Astrocyte of the spinal cord (primary cell): ENCODE measurements at places on chromosomes 6 and 20.

DNA sequence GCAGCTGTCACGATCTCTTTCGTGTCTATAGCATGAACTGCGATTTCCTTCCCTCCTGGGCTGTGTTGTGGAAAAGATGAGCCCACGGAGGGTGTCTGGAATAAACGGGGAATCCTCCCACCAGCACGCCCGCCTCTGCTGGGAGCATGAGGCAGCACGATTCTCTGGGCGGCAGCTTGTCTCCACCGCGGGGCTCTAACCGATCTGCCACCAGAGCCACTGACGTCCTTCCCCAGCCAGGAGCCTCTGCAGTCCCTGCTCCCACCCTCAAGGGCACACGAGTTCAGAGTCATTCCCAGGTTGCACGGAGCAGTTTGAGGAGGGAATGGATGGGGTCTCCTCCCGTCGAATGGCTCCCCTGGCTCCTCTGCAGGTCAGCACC lies 197.6 kb downstream of the DLL1 start:
- no peak for DNase-seq

DNA sequence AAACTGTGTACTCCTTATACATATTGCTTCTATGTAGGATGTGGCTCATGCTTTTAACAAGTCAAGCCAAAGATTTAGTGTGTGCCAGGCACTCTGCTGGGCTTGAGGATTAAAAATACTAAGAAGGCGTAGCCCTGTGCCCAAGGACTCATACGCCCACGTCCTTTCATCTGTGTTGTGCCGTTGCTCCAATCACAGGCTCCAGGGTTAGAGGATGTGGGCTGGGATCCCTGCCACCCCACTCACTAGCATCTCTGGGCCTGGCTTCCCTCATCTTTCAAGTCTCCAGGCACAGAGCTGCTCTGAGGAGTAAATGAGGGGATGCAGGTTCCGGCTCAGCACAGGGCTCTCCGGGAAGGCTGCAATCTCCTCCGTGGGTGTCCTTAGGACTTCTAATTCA lies 214.2 kb downstream of the SYNDIG1 start:
- DNase-seq = no peak

GRCh38 chr20:62159839-62160238 lies 16.3 kb downstream of the SS18L1 start:
- DNase-seq = peak; percentile 9

GRCh38 chr6:90859612-90860011 lies 272.7 kb upstream of the MAP3K7 start:
- no peak for DNase-seq

DNA sequence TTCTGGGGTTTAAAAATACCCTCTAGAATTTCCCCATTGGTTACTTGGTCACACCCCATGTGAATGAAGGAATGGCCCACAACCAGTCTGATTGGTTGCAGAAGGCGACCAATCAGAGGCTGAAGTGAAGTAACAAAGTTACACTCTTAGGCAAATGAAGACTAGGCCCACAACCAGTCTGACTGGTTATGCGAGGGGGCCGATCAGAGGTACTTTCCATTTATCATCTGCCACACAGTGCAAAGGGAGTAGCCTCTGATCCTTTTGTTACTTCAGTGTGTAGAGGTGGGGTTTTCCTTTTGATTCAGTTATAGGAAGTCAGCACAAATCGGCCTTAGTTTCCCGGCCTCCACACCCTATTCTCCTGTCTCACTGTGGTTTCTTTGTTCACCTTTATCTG lies 61.2 kb upstream of the SGK1 start:
- DNase-seq = no peak

DNA sequence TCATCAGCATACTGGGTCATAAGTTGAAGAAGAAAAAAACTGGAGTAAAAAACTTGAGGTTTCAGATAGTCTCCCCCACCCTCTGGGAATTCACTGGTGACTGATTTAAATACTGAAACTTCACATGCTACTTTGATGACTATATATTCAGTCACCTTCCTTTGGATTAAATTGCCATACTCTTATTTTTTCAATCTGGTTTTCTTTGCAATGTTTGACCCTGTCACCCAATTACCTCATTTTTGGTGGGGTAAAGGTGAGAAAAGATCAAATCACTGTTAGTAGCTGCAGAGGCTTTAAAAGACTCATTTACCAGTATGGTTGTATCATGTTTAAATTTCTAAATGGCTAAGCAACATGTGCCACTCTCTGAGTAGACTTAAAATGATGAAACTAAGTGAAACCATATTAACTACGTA lies 862.7 kb upstream of the FLRT3 start:
- DNase-seq = no peak

GRCh38 chr6:110198561-110198960 lies 18.3 kb downstream of the CDC40 start:
- no peak for DNase-seq

- DNase-seq = no peak
These were observed 20.7 kb downstream of the C6orf15 start for GRCh38 chr6:31091680-31092079.

DNA sequence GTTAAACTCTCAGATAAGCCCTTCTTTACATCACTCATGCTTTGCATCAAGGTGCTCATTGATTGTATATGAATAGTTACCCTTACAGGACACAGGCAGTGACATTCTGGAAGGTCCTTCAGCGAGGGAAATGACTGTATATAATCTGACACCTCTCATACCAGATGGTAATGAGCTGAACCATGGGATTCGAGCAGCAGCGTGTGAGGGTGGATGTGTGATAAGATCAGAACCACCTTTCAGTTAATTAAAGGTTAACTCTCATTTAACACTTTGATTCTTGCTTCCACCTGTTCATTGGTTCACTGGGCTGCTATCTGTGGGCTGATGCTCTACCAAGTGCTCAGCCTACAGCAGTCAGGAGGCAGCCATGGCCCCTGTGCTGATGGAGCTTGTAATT lies 24.2 kb downstream of the NEDD9 start:
- DNase-seq = no peak

DNA sequence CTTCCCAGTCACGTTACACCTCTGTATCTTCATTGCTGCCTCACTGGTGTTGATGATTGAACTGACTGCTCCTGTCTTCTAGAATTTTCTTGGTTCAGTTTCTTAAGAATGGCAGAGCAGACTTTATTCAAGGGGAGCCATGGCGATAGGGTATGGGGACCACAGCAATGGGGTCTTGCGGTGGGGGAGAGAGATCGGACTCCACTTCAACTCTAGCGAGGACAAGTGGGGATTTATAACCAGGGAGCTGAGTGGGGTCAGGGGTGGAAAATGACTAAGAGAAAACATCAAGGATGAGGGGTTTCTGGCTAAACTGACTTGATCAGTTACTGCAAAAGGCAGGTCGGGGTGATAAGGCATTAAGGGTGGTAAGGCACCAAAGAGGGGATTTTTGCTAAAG lies 156.4 kb downstream of the CD83 start:
- no peak for DNase-seq

DNA sequence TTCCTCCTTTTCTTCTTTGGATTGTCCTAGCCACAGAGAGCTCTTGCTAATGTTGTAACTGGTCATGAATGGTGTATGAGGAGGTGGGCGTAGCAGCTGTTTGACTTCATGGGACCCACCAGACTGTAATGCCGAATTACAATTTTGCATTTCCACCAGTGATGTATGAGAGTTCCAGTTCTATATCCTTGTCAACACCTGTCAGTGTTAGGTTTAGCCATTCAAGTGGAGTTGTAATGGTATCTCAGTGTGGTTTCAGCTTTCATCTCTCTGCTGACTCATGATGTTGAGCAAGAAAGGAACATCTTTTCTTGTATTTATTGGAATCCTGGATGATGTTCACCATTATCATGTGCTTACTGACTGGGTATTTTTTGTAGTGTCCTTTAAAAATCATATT lies 5.1 kb downstream of the IGF2R start:
- peak; percentile 66 for DNase-seq

- DNase-seq = no peak
These were observed 33.9 kb upstream of the TBC1D20 start for GRCh38 chr20:496126-496696.

- no peak for DNase-seq
These were observed 2.5 kb downstream of the PHACTR1 start for GRCh38 chr6:12719017-12719416.

- DNase-seq = no peak
These were observed 45.4 kb downstream of the TULP4 start for GRCh38 chr6:158357570-158358216.

GRCh38 chr6:42349753-42350511 lies 101.8 kb downstream of the TRERF1 start:
- no peak for DNase-seq

DNA sequence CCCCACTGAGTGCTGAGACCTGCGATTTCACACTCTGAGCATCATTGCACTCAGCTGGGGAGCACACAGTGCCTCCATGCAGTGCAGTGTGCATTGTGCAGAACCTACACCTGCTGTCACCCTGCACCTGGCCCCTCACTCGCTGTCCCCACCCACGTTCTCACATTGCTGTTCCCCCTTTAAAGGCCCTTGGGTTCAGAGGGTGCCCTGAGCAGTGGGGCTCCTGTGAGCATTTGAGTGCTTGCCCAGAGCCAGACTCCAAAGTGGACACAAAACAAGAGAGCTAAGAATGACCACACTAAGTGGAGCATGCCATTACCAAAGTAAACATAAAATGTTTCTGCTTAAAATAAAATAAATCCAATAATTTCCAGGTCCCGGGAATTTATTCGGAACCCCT lies 131.0 kb upstream of the CST7 start:
- no peak for DNase-seq

DNA sequence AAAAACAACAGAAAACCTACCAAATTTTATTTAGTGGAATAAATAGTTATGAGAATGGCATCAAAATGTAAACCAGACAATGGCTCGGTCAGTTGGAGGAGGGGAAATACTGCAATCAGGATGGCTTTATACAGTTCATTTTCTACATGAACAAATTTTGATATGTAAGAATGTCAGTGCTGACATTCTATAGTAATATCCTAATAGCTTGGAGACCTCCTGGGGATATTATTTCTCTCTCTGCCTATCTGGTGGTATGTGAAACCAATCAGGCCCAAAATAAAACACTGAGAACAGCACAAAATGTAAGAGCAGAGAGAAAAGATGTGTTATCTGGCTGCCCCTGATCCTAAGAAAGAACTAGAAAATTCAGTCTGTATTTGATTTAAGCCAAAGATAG lies 327.7 kb downstream of the UBE3D start:
- DNase-seq = no peak

DNA sequence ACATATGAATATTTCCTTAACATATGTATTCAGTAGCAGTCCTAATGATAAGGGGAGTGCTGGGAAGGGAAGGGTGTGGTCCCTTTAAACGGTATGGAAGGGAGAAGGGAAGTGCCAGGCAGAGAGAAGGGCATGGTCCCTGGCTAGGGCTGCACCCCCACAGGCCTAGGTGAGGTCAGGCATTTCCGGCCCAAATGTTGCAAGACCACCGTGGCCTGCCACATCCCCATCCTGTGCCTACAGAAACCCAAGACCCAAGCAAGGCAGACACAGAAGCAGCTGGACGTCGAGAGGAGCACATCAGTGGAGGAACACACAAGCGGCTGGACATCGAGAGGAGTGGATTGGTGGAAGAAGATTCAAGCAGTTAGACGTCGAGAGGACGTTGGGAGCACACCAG lies 5.9 kb downstream of the RRAGD start:
- no peak for DNase-seq

GRCh38 chr20:41566896-41567527 lies 51.2 kb downstream of the CHD6 start:
- DNase-seq = no peak

GRCh38 chr6:97697456-97697855 lies 414.4 kb upstream of the MMS22L start:
- peak; percentile 66 for DNase-seq

- no peak for DNase-seq
These were observed 39.4 kb downstream of the TRAF3IP2 start for GRCh38 chr6:111566222-111566734.

DNA sequence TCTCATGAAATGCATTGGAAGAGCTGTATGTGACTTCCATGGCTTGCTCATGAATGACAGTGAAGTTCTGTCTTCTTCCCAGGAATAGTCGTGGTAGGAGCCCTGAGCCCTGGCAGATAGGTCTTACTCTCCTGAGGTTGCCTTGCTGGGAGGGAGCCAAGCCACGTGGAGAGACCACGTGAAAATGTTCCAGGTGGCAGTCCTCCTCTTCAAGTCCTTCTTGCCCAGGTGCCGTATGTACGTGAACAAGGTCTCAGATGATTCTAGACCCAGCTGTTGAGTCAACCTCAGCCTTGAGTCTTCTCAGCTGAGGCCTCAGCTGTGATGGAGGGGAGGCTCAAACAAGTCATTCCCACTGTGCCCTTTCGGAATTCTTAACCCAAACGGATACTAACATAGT lies 192.4 kb upstream of the PRDM1 start:
- DNase-seq = no peak

GRCh38 chr20:25227317-25227831 lies 20.5 kb upstream of the PYGB start:
- DNase-seq = peak; percentile 51

DNA sequence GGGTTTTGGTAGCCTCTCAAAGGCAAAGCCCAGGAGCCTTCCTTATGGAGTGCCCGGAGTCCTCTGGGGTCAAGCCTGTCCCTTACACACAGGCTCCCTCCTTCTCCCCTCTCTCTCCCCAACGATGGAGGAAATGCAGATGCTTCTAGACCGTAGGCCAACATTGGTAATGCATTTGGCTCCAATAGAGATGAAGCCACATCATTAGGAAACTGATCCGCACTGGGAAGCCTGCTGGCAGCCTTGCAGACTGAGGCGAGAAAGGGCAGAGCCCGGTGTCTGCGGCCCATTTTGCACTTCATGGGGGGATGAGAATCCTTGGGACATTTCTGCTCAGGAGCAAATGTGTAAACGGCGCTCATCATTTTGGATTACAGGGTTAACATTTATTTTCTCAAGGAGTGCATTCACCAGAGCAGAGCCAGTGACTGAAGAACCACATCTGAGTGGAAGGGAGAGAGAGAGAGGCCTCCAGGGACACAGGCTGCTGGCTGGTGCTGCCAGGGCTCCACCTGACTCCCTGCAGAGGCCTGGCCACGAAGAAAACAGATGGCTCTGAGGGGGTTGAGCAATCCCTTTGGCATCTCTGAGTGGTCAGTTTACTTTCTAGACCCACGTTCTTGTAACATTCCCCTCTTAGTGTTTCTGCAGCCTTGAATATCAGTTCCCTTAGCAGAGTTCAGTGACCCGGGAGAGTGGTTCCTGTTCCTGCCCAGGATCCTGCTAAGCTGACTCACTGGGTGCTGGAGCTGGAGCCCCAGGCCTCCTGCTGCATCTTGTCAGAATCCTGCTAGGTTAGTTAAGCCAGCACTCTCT lies 4.4 kb upstream of the CST3 start:
- peak; percentile 86 for DNase-seq

DNA sequence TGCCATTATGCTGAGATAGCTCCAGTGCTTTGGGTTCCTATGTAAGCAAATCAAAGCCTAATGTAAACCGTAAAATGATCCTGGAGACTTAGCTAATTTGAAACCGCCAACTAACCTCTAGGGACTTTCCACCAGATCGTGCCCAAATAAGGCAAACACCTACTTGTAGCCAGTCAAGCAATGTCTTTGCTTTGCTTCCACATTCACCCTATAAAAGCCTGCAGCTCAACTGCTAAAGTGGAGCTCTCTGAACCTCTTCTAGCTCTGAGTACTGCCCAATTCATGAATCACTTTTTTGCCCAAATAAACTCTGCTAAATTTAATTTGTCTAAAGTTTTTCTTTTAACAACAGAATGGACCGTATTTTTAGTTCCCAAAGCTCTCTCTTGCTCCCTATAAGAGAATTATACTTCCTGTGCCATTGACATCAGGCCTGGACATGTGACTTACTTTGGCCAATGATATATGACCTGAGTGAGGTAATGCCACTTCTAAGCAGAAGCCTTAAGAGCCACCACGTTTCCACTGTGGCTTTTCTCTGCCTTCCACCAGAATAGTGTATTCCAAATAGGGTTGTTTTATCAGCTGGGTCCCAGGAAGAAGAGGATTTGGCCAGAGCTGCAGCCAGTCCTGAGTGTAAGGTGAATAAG lies 34.8 kb upstream of the PSMF1 start:
- no peak for DNase-seq
